Putamen (tissue), 1 donor: ENCODE measurements at places on chromosomes 7 and 10.

DNA sequence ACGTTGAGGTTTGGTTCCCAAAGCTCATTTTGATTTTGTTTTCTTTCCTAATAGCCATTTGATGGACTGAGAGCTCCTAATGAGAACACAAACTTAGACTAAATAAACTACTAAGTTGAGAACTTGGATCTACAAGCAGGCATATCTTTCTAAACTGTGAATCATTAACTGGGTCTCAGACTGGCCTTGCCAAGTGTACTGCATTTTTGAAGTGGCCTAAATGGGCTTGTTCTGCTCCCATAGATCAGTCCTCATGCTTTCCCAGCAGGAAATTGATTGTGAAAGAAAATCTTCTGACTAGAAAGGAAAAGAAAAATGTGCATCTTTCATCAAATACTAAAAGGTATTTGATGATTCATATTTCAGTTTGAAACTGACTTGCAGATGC is 46.7 kb upstream of the RBM33 start:
- no peak for DNase-seq

- DNase-seq: no peak
These were observed 196.0 kb upstream of the FZD1 start for GRCh38 chr7:91068136-91068795.

DNA sequence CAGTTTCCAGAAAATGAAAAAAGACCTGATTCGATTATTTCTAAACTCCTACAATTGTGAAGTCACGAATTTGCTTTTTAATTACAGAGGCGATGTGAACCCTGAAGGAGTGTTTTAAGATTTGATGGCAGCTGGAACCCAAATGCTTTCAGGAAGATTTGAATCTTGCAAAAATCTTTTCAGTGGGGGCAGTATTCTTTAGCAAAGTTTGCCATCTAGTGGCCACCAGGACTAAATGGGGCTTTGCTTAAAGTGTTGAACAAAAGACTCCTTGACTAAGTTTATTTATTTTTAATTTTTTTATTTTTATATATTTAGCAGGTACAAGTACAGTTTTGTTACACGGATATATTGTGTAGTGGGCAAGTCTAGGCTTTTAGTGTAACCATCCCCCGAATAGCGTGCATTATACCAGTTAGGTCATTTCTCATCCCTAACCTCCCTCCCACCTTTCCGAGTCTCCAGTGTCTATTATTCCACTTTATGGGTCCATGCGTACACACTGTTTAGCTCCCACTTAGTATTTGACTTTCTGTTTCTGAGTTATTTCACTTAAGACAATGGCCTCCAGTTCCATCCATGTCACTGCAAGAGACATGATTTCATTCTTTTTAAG is 98.8 kb downstream of the CACNB2 start:
- peak; percentile 57 for DNase-seq

GRCh38 chr7:47622586-47622945 is 40.7 kb upstream of the TNS3 start:
- no peak for DNase-seq

GRCh38 chr10:118277871-118278270 is 64.3 kb downstream of the FAM204A start:
- no peak for DNase-seq

- DNase-seq: no peak
These were observed 8.4 kb downstream of the OLAH start for GRCh38 chr10:15052121-15052520.

DNA sequence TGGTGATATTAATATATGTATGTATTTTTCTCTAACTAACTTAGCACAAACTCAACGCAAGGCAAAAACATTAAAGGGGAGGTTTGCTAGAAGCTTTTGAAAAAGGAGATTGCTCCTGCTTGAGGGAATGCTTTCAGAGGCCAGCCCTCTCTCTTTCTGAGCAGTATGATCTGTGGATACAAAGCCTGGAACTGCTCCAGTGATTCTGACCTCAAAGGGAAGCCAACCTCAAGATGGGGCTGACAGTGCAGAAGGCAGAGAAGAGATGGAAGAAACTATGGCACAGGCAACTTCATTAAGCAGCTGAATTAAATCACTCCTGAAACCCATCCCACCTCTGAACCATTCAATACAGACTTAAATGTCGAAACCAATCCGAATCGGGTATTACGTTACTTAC is 102.4 kb downstream of the USP6NL start:
- DNase-seq: no peak

GRCh38 chr10:117262291-117262902 is 21.5 kb downstream of the SLC18A2 start:
- no peak for DNase-seq

GRCh38 chr10:79430325-79430905 is 15.0 kb downstream of the ZCCHC24 start:
- DNase-seq: no peak

GRCh38 chr7:9017286-9017685 is 583.9 kb downstream of the NXPH1 start:
- DNase-seq: no peak

DNA sequence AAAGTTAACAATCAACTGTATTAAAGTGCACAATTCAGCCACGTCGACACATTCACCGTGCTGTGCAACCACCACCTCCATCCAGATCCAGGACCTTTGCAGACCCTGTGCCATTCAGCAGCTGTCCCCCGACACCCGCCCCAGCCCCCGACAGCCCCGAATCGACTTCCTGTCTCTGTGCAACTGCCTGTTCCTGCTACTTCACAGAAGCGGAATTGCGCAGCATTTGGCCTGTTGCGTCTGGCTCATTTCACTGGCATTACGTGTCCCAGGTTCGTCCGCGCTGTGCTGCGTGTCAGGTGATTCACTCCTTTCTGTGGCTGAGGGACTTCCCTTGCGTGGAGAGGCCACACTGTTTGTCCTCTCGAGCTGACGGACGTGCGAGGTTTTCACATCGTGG is 33.2 kb upstream of the DNAAF5 start:
- DNase-seq: no peak

DNA sequence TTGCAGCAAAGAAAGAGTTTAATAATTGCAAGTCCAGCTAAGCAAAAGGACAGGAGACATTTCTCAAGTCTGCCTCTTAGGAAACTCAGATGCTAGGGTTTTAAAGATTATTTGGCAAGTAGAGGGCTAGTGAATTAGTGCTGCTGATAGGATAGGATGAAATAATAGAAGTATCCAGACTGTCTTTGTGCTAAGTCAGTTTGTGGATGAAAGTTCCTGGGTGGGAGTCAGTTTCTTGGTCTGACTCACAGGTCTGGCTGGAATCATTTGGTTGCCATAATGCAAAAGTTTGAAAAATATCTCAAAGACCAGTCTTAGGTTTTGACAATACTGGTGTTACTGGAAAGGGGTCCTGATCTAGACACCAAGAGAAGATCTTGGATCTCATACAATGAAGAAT is 42.6 kb upstream of the INHBA start:
- DNase-seq: no peak

DNA sequence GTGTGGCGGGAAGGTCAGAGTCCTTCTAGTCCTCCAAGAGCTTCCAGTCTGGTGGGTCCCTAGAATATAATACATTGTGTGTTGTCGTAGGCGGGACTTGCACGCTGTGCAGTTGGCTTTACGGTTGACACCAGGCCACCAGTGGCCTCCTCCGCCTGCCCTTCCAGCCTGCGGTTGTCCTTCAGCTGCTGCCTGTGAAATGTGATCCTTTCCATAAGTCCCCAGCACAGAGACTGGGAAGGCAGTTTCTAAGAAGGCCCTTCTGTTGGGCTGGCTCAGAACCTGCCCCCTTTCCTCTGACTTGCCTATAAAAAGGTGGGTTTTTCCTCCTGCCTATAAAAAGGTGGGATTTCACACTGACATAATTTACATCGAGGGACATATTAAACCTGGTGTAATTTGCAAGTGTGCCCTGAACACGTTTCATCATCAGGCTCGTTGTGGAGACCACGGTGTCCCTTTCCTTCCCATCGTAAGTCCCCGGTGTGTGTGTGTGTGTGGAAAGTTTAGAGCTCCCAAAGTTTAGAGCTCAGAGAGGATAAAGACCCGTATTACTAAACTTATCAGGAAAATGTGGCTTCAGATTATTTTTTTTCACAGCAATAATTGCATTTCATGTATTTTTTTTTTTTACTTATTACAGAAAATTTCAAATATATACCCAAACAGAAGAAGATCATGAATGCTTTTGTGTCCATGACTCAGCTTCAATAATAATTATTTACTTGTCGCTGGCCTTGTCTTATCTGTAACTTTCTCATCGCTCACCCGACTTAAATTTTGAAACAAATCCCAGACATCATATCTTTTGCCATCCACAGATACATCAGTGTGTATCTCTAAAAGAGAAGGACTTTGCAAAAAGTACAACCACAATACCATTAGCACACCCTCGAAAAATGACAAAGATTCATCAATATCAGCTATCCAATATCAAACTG is 45.1 kb downstream of the CUX1 start:
- DNase-seq: no peak

DNA sequence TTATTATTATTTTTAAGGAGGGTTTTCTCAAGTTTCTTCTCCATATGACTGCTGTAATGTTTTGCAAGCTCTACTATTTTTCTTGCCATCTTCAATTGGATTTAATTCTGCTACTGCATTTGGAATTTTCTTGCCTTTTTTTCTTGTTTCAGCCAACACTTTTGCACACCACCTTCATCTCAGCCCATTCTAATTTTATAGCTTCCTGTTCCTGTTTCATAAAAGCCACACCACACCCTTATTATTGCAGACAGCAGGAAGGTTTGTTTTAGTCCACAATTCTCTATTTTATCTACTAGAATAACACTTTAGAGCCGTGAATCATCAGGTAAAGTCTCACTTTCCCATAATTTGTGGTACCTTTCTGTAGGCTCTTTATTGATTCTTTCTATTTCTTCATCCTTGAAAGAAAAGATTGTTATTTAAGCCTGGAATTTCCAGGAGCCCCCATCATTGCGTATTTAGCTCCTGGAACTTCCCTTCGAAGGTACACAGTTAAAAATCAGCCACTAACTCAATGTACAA is 209.3 kb upstream of the TBX20 start:
- DNase-seq: no peak
